ENCODE measurements at places on chromosomes 13 and 19. TPM values are rescaled to one million over a fixed set of nuclear protein-coding genes. Genes with fewer than 3 reads are reported as not detected.

The MIR17HG gene
- 3.4 TPM for total RNA-seq

The C19orf67 gene
- not detected for total RNA-seq

The PIK3R2 gene
- total RNA-seq: 42.4 TPM

DNA sequence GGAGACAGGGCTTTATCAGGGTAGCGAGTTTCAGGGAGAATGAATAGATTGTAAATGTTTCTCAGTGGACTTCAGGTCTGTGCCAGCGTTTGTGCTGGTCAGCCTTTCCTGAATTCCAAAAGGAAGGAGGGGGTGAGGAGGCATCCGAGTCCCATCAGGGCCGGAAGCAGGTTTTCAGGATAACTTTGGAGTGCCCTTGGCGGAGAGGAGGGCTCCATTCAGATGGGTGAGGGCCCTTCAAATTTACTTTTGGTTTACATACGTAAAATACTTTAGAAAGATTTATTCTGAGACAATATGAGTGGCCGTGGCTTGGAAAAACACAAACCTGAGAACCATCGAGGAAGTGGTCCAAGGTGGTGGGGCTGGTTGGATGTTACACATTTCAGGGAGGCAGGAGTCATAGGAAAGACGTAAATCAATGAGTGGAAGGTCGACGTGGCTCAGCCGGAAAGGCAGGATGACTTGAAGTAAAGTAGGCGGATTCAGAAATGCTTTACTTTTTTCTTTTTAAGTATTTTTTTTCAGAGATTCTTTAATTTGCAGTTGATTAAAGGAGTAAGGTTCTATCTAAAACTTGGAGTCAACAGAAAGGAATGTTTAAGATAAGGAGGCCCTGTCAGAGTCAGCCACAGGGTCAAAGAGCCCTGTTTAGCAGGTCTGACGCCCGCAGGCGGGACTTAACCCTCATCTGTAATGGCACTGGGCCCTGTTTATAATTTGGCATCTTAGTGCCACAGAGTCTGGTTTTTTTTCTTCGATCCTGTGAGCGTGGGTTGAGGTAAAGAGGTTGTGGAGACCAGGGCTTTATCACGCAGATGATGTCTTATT is 32.8 kb downstream of the ATP11A start:
- DNase-seq: peak; percentile 41

The COX7A1 gene
- total RNA-seq: 1.0 TPM

The KLF5 gene
- 26.4 TPM for total RNA-seq

- no peak for DNase-seq
These were observed 8.9 kb upstream of the FARP1 start for GRCh38 chr13:98133946-98134345.
